ENCODE measurements at places on chromosomes 2 and 18.

- DNase-seq = no peak
Measured at GRCh38 chr2:157261199-157261782, 3.8 kb downstream of the GALNT5 start.

- no peak for DNase-seq
Measured at GRCh38 chr2:240397924-240398645, 37.4 kb upstream of the GPC1 start.

DNA sequence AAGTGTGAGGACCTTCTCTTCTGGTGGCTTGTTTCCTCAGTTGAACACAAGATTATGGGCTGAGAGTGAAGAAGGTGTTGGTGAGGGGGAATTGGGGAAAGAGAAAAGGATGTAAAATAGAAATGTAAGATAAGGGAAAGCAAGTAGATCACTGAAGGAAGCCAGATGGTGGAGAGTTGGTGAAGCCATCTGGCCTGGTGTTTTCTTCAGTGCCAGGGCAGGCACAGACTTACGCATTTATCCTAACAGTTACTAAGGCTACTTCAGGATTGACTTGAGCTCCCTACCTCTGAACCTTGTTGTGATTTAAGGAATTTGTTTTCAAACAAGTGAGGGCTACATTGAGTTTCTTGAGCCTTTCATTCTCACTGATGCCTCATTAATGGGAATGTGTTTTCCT, 113.8 kb downstream of the GALNT1 start:
- no peak for DNase-seq

DNA sequence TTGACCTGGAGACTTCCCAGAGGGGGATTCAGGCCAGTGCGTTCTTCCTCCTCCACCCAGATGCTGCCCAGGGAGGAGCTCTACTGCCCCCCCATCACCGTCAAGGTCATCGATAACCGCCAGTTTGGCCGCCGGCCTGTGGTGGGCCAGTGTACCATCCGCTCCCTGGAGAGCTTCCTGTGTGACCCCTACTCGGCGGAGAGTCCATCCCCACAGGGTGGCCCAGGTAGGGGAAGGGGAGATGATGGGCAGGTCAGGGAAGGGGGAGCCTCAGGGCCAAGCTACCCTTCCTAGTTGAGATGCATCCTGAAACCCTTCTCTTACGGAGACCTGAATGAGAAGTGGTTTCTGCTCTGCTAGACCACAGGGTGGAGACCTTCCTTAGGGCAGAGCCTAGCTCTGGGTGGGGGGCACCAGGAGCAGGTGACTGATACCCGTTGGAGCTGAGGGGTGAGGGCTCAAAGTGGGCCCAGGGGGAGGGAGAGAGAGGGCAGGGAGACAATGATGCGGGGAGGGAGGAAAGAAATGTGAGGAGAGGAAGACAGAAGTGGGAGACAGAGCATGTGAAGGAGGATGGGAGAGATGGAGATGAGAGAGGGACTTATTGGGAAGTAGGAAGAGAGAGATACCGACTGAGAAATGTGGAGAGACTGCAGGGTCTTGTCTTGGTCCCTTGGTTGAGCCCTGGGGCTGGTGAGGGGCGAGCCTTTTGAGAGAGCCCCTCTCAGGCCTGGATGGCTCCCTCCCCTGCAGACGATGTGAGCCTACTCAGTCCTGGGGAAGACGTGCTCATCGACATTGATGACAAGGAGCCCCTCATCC, 159.4 kb downstream of the DYSF start:
- DNase-seq = no peak

DNA sequence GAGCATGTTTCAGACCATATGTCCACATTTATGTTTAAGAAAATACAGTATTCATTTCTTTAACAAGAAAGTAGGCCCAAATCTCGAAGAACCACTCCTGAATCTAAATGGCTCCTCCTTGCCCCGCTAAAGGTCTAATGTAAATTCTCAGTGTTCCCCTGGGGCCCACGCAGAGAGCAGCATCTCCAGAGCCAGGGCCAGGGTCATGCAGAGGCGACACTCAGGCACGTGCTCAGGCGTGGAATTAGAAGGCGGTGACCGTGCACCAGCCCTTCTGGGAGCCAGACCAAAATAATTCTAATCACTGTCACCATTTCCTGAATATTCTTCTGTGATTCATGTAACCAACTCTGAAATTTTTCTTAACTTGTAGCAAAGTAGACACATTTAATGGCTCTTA, 68.3 kb upstream of the MYT1L start:
- no peak for DNase-seq

DNA sequence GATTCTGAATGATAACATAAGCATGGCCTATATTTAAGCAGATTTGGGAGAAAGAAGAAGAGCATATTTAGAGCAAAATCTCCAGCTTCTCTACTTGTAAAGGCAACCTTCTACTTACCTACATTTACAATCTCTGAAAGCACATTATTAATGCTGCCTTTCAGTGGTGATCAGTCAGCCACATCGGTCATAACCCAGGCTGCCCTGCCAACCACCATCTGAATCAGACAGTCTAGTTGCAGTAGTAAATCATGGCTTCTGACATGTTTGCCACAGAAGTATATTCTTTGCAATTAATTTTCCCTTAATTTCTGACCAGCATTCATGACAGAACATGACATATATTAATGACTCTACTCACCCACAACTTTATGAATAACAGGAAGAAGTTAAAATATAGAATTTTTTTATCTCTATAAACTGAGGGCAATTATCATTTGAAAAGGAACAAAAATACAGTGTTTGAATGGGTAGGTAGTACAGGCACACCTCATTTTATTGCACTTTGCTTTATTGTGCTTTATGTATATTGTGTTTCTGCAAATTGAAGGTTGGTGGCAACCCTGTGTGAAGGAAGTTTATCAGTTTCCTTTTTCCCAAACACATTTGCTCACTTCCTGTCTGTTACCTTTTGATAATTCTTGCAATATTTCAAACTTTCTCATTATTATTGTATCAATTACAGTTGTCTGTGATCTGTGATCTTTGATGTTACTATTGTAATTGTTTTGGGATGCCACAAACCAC, 531.6 kb upstream of the CHAC2 start:
- no peak for DNase-seq

GRCh38 chr2:180829836-180830235, 150.6 kb upstream of the UBE2E3 start:
- no peak for DNase-seq

- no peak for DNase-seq
Measured at GRCh38 chr18:56307354-56308170, 330.8 kb downstream of the TXNL1 start.

- DNase-seq = no peak
Measured at GRCh38 chr2:150759106-150759505, 271.6 kb upstream of the RND3 start.

GRCh38 chr2:128772671-128773070, 454.0 kb upstream of the HS6ST1 start:
- no peak for DNase-seq

- DNase-seq = peak; percentile 78
Measured at GRCh38 chr2:50720697-50721315, 311.1 kb downstream of the NRXN1 start.

- DNase-seq = no peak
Measured at GRCh38 chr2:1739961-1740715, 4.2 kb downstream of the PXDN start.

DNA sequence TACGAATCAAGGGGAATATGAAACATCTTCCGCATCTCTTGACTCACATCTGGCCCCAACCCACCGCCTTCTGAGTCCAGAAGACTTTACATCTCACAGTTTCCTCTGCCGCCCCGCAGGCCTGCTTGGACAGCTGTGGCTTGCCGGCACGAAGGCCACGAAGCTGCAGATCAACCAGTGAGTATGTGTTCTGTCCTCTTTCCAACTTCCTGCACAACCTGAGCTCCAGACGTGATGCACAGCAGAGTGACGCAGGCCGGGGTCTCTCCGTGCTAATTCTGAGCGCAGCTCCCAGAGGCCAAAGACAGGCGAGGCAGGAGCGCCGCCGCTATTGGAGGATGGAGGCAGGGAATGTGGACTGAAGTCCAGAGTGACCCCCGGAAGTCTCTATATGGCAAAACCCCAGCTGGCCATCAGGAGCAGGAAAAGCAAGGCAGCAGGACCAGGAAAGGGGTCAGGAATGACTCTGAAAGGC, 93.5 kb downstream of the ZCCHC2 start:
- no peak for DNase-seq

GRCh38 chr18:62634979-62635630, 80.2 kb upstream of the PHLPP1 start:
- no peak for DNase-seq

GRCh38 chr2:38702413-38702812, 36.5 kb downstream of the GALM start:
- no peak for DNase-seq

GRCh38 chr18:9965711-9966624, 52.2 kb downstream of the VAPA start:
- DNase-seq = no peak

DNA sequence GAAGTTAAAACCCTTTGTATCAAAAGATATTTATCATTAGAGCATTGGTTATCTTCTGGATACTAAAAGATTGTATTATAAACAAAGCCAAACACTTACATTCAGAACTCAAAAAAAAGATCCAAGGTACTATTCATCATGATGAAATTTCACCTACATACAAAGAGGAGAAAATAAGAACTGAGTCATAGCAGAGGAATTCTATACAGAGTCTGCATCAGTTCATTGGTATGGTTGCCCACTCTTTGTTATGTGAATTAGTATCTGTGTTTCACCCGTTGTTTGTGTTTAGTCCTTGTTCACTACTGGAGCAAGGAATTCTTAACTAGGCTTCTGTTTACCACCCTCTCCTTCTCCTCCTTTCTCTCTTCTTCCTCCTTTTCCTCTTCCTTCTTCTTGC, 157.9 kb downstream of the LNPK start:
- DNase-seq = peak; percentile 59

DNA sequence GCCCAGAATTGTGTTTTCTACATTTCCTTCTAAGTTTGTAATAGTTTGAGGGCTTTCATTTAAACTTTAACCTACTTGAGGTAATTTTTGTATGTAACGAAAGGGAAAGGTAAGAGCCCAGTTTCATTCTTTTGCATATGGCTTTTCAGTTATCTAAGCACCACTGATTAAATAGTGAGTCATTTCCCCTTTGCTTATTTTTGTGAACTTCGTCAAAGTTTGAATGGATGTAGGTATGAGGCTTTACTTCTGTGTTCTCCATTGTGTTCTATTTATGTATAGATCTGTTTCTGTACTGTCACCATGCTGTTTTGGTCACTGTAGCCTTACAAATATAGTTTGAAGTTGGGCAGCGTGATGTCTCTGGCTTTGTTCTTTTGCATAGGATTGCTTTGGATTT, 944.8 kb upstream of the CNTNAP5 start:
- no peak for DNase-seq

DNA sequence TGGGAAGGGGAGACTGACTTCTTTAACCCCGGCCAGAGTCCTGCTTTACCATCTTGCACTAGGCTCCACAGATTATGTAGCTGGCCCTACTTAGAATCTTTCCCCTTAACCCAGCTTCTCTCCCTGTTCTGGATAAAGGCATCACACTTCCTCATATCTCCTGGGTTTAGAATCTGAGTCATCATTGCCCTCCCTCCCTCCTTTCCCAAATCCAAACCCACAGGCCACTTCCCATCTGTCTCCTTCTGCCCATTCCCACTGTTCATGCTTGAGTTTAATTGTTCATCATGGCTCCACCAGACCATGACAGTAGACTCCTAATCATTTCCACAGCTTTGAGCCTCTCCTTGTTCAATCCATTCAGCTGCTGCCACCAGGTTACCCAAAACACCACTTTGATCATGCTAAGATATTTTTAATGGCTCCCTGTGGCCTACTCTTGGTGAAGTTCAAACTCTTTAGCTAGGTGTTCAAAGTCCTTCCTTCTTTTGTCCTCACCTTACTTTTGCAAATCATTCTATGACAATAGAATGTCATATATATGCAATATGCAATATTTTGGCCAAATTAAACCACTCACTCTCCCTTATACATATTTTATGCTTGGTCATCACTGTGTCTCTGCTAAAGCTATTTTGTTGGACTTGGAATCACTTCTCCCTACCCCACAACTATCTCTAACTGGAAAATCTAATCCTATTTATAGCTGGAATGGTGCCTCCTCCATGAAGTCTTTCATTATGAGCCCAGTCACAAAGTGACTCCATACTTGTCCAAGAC, 5.5 kb downstream of the PDE11A start:
- DNase-seq = no peak

- DNase-seq = no peak
Measured at GRCh38 chr2:15059870-15060512, 427.5 kb downstream of the LRATD1 start.
